ENCODE measurements at places on chromosomes 12 and 14.

GRCh38 chr12:121232163-121232562, 22.2 kb downstream of the P2RX4 start:
- DNase-seq, result no peak

GRCh38 chr14:34851395-34851794, 23.8 kb downstream of the BAZ1A start:
- no peak for DNase-seq

DNA sequence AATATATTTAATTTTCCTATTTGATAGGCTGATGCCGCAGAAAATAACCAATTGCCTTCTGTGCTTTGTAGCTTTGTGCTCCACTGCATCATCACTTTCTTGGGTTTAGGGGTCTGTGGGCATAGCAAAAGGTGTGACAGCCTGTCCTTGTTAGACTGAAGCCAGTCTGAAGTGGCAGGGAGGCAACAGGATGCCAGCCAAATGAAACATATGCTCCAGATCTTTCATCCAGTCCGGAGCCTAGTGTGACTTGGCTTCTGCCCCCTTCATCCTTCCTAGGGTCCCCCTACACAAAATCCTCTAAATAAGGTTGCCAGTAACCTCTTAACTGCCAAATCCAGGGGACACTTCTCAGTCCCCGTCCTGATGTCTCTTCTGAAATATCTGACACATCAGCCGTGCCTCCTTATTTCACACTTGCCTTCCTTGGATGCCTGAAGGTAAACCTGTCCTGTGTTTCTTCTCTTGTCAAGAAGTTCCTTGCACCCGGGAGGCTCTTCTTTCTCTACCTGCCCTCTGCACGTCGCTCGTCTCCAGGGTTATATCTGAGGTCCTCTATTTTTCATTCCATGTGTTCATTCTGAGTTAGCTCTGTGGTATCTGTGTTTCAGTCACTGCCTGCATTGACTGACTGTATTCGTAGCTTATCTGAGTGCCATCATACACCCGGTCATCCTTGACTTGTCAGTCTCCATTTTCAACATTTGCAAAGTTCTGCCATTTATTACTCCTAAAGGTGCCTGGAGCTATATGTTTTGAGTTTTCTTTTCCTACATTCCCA, 47.8 kb downstream of the HMGA2 start:
- DNase-seq, result no peak

- no peak for DNase-seq
These were observed 15.6 kb upstream of the TTC7B start for GRCh38 chr14:90831821-90832220.

- no peak for DNase-seq
These were observed 1004.2 kb downstream of the TMEM121 start for GRCh38 chr14:106530423-106531107.

- no peak for DNase-seq
These were observed 41.9 kb upstream of the MMP17 start for GRCh38 chr12:131786331-131786730.

DNA sequence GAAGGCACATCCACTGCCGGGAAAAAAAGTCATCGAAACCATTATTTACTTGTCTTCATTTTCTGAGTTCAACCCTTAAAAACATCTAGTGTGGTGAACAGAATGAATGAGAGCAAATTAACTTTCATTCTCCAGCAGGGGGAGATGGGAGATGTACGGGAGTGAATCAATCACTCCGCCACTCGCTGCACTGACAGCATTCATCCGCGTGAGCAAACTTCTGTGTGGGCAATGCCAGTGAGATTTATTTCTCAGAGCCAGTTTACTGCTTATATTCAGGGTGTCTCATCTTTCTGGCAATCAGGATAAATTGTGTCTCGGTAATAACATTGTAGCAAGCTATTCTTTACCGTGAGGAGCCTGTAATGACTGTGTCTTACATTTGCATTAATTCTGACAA, 463.6 kb upstream of the MIS18BP1 start:
- no peak for DNase-seq

GRCh38 chr12:76719171-76720041, 44.5 kb upstream of the ZDHHC17 start:
- DNase-seq, result no peak

GRCh38 chr14:74525361-74525851, 31.8 kb downstream of the ISCA2 start:
- no peak for DNase-seq

DNA sequence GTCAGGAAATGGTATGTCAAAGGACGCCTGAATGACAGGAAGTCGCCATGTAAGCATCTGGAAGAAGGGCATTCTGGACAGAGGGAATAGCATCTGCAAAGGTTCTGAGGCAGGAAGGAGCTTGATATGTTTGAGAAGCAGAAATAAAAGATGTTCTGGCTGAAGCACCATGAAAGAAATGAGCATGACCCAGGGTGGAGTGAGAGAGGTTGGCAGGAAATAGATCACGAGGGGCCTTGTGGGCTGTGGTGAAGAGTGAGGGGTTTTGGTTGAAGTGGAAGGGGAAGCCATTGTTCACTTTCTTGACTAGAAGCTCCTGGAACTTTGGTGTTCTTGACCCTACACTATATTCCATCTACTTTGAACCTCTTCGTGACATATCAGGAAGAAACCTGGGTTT, 99.4 kb upstream of the PARP11 start:
- no peak for DNase-seq

- no peak for DNase-seq
These were observed 75.3 kb downstream of the WSCD2 start for GRCh38 chr12:108204117-108204987.

DNA sequence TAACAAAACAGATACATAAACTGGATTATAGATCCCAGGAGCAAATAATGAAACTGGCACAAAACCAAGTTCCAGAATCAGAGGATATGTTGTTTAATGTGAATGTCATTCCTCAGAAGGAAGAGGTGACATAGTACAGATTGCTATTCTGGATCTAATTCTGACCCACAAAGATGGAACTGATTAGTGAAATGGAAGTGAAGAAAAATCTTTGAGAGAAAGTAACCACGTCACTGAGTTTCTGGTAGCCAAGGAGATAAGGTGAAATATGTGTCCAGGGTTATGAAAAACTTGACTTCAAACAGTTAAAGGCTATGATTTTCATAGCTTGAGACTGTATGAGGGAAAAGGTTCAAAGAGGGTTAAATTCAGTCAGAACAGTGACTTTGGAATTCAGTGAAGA, 8.3 kb downstream of the OR10AD1 start:
- no peak for DNase-seq

DNA sequence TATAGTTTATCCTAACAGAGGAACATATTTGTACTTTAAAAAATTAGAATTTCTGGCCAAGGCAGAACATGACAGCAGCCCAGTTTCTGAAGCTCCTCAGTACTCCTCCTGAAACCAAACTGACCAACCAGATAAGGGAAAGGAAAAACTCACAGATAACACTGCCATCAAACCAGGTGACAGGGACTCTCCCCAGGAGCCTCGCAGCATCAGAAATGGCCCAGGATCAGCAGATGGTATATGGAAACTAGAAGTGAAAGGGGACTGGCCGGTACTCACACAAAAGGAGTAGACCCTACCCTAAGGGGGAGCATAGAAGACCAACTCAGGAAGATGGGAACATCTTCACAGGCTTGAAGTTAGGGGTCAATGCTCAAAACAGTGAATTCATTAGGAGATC, 22.0 kb downstream of the GALC start:
- DNase-seq, result no peak

DNA sequence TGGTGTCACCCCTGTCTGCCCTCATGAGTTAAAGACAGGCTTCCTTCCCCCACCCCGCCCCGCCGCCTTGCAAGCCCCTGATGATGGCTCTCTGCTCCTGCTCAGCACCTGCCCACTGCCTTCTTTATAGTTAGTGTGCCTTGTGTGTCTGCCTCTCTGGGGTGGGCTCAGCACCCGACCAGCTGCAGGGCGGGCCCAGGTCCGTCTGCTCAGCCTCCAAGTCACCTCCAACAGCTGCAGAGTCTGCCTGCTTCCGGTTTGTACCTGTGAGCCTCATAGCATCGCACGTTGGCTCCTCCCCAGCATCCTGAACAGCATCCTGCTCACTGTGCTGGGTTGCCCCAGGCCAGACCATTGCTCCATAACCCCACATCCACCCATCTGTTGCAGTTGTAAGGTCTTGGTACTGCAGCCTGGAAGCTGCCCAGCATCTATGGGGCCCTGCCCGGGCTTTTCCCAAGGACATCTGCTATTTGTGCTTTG, 3.5 kb downstream of the TGFB3 start:
- DNase-seq, result no peak

Measured in NCI-H2081 treated with DMSO at 0.1 percent for 48 hours (cell line).